ENCODE measurements at places on chromosomes 11 and 22.

GRCh38 chr11:95248666-95249467, 17.9 kb upstream of the SESN3 start:
- no peak for DNase-seq

- DNase-seq: no peak
These were observed 87.1 kb downstream of the CHST1 start for GRCh38 chr11:45578316-45578715.

- peak; percentile 82 for DNase-seq
These were observed 282.8 kb downstream of the MN1 start for GRCh38 chr22:27518531-27519340.

DNA sequence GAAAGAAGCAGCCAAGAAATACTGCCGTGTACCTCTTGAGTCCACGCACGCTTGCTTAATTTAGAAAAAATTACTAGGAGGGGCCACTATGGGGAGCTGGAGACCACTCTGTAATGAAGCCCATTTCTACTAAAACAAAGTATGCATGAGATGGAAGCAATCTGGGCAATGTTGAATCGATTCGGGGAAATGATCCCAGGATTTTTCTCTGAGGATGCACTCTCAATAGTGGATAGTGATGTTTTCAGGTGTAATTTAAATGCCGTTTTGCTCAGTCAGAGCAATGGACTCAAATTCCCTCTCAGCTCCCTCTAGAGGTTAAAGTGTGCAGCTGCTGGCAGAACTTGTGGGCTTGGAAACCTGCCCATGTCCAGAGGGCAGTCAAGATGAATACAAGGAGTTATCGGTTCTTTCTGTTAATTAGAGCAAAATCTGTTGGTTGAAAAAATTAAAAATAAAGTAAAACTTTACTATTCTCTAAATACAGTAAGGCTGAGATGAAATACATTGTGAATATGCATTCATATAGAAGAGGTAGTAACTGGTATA, 64.1 kb downstream of the ME3 start:
- DNase-seq: peak; percentile 91

- DNase-seq: no peak
These were observed 9.5 kb upstream of the ADA2 start for GRCh38 chr22:17228725-17229126.

GRCh38 chr11:76656571-76657081, 13.9 kb downstream of the LRRC32 start:
- no peak for DNase-seq

DNA sequence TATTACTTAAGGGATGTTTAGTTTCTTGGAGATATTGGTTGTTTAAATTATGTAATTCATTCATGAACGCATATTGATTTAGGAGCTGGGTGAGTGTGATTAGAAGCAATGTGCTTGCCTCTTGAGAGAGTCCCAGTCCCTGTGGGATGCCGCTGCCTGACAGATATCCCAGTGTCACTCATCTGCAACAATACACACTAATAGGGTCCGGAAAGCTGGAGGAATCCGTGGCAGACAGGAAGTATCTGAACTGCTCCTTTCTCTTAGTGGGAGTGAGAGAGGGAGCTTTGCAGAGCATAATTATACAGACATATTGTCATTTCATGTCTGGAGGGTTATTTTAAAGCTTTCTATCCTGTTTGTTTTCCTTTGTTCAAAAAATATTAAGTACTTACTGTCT, 17.4 kb downstream of the AMOTL1 start:
- no peak for DNase-seq

- no peak for DNase-seq
These were observed 235.9 kb upstream of the DDI1 start for GRCh38 chr11:103800406-103801114.

GRCh38 chr11:7703740-7704139, 2.5 kb downstream of the OVCH2 start:
- no peak for DNase-seq
